ENCODE measurements at places on chromosomes 7 and 10. TPM values are rescaled to one million over a fixed set of nuclear protein-coding genes. Genes with fewer than 3 reads are reported as not detected.

- DNase-seq = no peak
Observed at GRCh38 chr10:126868371-126868770, 36.9 kb upstream of the DOCK1 start.

The SPDYE2 gene
- not detected for total RNA-seq

- DNase-seq = no peak
Observed at GRCh38 chr7:30700941-30701340, 18.7 kb upstream of the CRHR2 start.

DNA sequence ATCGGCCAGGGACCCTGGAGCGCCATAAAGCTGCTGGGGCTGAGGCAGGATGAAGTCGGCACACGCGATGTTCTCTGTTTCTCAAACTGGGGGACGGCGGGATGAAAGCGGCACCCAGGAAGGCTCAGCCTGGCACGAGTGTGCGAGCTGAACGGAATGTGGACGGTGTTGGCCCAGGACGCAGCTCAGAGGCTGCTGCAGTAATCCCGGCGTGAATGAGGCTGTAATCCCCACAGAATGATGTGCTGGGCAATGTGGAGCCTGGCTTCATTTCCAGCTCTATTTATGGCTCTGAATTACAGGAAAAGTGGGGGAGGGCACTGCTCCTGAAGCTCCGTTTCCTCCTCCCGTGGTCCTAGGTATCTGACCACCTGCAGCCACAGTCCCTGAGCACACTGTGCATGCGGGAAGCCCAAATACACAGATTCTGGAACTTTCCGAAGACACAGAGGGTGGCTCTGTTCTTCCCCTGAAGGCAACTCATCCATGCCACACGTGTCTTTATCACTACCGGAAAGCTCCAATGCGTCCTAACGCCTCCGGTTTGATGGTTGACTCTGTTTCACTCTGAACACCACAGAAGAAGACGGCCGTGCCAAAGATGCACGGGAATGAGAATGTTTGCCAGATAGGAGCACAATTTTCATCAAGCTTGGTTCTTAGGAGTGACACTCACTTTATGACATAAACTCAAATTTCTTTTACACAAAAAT is 37.6 kb downstream of the KLF6 start:
- no peak for DNase-seq

DNA sequence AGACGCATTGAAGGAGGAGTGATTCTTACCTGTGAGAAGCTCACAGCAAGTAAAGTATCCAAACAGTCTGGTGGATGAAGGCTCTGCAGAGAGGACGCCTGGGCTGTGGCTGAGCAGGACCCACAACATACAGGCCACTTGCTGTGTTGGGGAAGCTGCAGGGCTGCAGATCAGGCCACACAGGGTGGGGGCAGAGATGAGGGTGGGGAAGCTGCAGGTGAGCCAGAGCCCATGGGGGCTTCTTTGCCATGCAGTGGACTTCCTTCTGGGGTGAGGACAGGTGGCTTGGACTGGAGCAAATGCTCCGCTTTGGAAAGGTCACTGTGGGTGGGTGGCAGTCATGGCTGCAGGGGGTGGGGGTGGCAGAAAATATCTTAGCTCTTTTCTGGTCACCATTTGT is 214.8 kb downstream of the GLRX3 start:
- DNase-seq = no peak
